ENCODE measurements at places on chromosomes 6 and 20.
A peak's percentile ranks its signal among the peaks of the same experiment; 100 is the strongest.

GRCh38 chr6:16216501-16217155 is 21.8 kb upstream of the GMPR start:
- DNase-seq = no peak

GRCh38 chr6:43974643-43975230 is 152.5 kb downstream of the MRPL14 start:
- no peak for DNase-seq

DNA sequence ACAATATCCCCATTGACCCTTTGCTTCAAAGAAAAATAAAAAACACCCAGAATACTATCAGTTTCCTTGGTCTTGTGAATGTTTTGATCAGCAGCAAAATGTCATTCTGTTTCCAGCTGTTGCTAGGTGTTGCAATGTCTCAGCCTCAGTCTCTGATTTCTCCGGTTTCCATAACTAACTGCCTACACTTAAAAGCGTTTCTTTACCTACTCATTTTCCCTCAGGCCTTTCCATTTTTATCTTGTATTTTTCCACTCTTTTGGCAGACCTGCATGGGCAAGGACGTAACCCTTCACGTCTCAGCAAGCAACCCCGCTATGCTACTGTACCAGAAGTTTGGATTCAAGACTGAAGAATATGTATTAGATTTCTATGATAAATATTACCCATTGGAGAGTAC is 49.4 kb downstream of the KAT14 start:
- DNase-seq = no peak

DNA sequence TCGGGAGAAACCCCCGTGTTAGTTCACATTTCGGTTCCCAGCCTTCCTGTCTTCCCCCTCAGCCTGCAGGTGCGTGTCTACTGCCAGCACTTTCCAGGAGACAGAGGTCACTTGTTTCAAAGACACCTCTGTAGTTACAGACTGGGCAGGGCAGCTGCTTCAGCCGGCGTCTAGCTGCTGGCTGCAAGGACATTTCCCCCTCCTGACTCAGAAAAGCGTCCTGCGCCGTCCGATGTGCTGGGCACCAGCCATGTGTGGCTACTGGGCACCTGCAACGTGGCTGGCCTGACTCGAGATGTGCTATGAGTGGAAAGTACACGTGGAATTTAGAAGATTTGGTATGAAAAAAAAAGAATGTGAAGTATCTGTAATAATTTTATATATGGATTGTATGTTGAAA is 37.6 kb downstream of the RRBP1 start:
- DNase-seq = no peak

- no peak for DNase-seq
These were observed 372.0 kb upstream of the FLRT3 start for GRCh38 chr20:14709439-14709838.

- peak; percentile 64 for DNase-seq
These were observed 2.8 kb downstream of the TNFRSF21 start for GRCh38 chr6:47306887-47307286.

- DNase-seq = no peak
These were observed 74.4 kb downstream of the SMOC2 start for GRCh38 chr6:168515376-168515775.

GRCh38 chr20:1669304-1669703 is 11.7 kb upstream of the SIRPG start:
- DNase-seq = no peak

DNA sequence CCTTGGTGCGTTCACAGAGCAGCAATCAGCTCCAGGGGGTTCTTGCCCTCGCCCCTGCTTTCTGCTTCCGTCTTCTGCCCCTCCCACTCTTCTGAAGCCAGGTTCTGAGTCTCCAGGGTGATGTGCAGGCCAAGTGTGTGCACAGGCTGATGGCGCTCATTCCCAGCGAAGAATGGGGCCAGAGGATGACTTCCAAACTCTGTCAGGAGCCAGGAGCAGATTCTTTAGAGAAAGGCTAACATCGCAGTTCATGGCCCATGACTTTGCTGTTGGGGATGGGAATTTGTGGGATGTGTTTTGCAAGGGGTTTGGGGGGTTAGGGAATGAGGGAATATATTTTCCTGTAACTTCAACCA is 56.1 kb upstream of the CCN6 start:
- no peak for DNase-seq

DNA sequence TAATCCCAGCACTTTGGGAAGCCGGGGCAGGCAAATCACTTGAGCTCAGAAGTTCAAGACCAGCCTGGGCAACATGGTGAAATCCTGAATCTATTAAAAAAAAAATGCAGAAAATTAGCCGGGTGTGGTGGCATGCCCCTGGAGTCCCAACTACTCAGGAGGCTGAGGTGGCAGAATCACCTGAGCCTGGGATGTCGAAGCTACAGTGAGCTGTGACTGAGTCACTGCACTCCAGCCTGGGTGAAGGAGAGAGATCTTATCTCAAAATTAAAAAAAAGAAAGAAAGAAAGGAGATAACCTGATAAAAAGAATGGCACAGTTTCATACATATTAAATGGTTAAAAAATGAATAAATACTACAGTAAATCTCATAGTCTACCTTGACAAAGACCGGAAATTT is 123.6 kb upstream of the TNFAIP3 start:
- no peak for DNase-seq

DNA sequence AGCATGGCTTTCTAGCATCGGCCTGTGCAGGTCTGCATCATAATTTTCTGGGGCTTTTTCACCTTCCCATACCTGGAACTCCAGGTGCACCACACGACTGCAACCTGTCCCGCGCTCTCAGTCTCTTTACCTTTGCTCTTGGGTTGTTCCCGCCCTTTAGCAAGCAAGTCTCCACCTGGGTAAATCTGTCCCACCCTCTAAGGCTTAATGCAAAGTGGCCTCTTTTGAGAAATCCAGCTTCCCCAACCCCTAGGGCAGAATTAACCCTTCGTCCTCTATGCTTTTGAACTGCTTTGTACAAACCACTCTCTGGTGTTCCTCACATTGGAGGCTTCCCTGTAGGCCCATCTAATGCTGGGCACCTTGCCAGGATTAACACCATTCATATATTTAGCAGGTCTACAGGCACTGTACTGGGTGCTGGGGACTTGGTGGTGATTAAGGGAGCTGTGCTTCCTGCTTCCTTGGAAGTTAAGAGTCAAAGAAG is 2.8 kb downstream of the ITPR3 start:
- DNase-seq = no peak

DNA sequence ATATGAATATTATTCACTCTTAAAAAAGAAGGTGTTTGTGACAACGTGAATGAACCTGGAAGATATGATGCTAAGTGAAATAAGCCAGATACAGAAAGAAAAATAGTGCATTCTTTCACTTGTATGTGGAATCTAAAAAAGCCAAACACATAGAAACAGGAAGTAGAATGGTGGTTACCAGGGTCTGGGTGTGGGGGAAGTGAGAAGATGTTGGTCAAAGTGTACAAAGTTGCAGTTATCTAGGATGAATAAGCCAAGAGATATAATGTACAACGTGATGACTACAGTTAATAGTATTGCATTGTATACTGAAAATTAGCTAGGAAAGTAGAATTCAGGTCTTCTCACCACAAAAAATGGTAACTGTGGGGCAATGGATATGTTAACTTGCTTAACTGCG is 151.1 kb upstream of the HCRTR2 start:
- DNase-seq = no peak

GRCh38 chr20:21521596-21522480 is 8.0 kb upstream of the NKX2-2 start:
- DNase-seq = no peak

DNA sequence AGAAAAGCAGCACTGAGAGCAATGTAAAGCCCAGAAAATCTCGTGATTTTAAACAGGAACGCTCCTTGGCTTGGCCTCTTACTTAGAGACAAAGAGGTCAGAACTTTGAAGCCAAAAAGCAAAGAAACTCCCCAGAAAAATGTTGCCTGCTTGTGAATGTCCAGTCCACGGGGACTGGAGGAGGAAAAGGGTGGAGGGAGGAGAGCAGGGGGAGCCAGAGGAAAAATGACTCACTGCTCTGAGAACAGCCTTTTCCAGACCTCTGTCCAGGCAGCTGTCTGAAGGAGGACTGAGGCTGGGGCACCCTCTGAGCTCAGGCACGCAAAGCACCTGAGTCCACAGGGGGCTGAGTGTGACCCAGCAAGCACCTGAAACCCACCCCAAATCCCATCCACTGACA is 64.7 kb downstream of the TRAM2 start:
- DNase-seq = peak; percentile 96

- DNase-seq = peak; percentile 26
These were observed 119.6 kb upstream of the DOK5 start for GRCh38 chr20:54355631-54356280.

GRCh38 chr6:136067731-136068341 is 182.3 kb downstream of the MTFR2 start:
- DNase-seq = peak; percentile 64

DNA sequence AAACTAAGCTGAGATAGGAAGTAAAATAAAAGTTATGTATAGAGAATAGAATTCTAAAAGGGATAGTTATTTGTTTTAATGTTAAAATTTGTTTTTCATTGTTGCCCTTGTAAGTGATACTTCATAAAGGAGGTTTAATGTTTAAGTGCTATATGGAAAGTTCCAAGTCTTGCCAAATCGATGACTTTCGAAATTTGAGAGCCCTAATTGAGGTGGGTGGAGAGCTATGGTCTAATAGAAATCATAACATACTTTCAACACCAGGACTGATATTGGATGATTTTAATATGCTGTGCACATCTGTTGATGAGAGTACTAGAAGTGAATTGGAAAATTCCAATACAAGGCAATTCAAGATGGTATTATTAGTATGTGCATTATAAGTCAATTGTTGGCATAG is 64.6 kb downstream of the RNF144B start:
- DNase-seq = no peak

DNA sequence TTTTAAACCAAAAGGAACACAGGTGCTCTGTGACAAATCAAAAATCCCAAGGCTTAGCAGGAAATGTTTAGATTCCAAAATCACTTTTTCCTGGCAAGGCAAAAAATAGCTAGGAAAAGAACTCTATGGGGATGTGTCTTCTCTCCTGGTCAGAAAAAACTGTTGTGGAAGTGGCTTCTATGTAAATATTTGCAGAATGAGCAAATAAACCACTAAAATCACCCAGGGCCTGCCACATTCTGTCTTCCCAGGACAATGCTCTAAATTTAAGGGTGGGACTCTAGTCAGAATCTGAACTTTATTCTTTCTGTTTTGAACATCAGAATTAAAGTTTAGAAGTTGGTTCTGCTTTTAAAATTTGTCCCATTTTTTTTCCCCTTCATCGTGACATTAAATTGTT is 29.3 kb downstream of the GCM1 start:
- DNase-seq = no peak

GRCh38 chr20:37364013-37364926 is 18.3 kb downstream of the SRC start:
- no peak for DNase-seq

- peak; percentile 13 for DNase-seq
These were observed 402 bp downstream of the OSBPL2 start for GRCh38 chr20:62238569-62239277.

GRCh38 chr20:23121751-23122320 is 35.7 kb upstream of the CD93 start:
- no peak for DNase-seq

- DNase-seq = peak; percentile 90
These were observed 7.1 kb downstream of the HSPA1B start for GRCh38 chr6:31834367-31835250.

DNA sequence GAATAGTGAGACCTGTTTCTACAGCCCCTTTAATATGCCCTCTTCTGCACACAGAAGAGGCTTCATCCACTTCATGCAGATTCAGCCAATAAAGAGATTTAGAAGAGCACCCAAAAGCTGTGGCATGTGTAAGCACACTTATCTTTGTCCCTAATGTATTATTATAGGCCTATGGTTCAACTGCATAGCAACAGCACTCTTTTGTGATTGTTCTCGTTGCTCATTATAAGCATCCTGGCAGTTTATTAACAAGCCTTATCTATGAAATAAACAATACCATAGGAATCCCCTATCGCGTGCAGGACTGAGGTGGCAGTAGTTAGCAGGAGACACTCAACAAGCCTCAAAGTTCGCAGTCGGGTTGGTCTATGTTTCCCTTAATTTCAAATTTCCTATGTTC is 138.5 kb upstream of the BEND6 start:
- DNase-seq = no peak

GRCh38 chr20:52596256-52596655 is 375.9 kb upstream of the TSHZ2 start:
- no peak for DNase-seq

- DNase-seq = no peak
These were observed 235.5 kb downstream of the BMP7 start for GRCh38 chr20:57030611-57031600.

DNA sequence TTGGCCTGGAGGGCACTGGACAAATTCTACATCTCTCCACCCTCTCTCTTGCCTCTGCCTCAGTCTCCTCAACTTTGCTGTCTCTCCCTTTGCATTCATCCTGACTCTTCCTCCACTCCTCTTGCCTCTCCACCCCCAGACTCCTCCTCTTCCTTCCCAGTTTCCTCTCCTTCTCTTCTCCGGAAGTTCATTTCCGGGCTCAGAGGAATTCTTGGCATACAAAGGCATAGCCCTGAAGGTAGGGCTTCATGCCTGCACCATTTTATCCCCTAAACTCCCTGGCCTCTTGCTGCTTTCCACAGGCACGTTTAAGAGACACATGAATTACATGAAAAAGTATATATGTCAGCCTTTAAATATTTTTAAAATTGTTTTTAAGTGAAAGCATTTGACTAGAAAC is 10.6 kb downstream of the BFSP1 start:
- DNase-seq = no peak

DNA sequence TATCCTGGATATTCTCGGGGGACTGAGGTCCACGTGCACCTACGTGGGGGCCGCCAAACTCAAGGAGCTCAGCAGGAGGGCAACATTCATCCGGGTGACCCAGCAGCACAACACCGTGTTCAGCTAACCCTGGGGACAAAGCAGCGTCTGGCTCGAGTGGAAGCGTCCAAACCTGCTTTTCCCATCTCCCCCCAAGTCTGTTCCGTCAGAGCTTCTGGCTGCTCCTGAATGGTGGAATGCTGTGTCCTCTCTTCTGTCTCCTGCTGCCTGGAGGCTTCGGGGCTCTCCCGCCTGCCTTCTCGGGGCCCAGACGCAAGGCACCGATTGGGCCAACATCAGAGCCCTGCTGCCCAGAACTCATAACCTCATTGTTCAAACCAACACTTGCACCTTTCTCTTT is 56.7 kb downstream of the GMPR start:
- no peak for DNase-seq

- no peak for DNase-seq
These were observed 13.9 kb downstream of the GCM1 start for GRCh38 chr6:53134601-53135235.

GRCh38 chr6:38138374-38138773 is 318.8 kb downstream of the ZFAND3 start:
- DNase-seq = no peak

GRCh38 chr6:69063401-69063800 is 428.3 kb downstream of the ADGRB3 start:
- DNase-seq = no peak

- DNase-seq = no peak
These were observed 34.8 kb upstream of the KIF25 start for GRCh38 chr6:167962711-167963110.

- no peak for DNase-seq
These were observed 494.8 kb upstream of the MAN1A1 start for GRCh38 chr6:119844387-119844786.
